ENCODE measurements at places on chromosomes 4 and X.

DNA sequence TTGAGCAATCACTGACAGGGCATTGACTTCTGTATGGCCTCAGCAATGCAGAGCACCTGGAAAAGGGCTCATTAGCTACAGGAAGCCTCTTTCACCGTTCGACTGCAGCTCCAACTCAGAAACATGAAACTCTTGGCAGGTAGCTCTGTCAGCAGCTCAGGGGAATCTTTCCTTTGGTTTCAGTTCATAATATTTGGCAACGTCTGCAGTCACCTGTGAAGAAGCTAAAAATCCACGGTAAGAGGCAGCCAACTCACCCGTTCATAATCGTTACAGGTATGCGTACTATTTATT is 354.9 kb downstream of the CAMK2D start:
- no peak for DNase-seq

- DNase-seq, result no peak
Observed at GRCh38 chr4:77342170-77342810, 185.3 kb downstream of the CCNG2 start.

- no peak for DNase-seq
Observed at GRCh38 chrX:68060506-68061205, 372.6 kb downstream of the OPHN1 start.

DNA sequence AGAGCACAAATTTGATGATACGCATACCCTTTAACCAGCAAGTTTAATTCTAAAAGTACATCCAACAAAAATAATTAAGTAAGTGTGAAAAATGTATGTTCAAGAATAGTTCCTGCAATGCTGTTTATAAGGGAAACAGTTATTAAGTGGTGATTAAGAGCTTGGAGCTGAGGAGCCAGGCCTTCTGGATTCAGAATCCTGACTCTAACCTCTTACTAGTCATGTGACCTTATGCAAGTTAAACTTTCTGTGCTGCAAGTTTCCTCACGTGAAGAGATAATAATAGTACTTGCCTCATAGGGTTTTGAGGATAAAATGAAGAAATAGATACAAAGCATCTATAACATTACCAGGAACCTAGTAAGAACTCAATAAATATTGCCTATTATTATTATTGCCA is 77.7 kb downstream of the FAM13A start:
- no peak for DNase-seq

DNA sequence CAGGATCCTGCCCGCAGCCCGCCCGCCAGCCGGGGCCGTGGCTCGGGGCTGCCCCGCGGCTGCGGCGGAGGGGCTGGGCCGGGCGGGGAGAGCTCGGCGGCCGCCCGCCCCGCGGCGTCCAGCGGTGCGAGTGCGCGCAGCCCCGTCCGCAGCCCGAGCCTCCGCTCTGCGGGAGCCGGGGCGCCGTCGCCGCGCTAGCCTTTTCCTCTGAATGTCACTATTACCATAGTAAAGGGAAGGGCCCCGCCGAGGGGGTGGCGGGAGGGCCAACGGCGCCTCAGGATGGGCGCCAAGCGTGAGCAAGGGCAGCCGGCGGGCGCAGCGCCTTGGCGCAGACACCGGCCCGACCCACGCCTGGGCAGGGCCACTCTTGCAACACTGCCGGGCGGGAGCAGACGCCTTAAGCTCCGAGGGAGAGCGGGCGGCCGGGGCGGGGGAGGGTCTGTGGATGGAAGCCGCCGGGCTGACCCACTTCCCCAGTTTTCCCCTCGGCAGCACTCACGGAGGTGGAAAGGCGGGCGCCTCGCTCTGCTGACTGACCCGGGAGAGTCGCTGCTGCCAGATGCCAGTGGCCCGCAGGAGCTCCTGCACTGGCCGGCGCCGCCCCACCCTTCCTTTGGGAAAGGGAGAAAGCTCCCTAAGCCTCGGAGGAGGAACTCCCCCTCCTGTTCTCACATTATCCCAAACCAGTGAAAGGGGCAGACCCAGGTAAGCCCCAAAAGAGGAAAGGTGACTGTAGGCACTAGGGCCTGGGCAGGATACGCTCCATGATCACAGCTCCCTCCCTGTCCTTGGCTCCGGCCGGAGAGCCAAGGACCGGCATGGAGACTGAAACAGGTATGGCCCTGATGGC is 329.4 kb downstream of the HNRNPD start:
- no peak for DNase-seq

- no peak for DNase-seq
Observed at GRCh38 chr4:56078866-56079265, 130.1 kb downstream of the CEP135 start.

DNA sequence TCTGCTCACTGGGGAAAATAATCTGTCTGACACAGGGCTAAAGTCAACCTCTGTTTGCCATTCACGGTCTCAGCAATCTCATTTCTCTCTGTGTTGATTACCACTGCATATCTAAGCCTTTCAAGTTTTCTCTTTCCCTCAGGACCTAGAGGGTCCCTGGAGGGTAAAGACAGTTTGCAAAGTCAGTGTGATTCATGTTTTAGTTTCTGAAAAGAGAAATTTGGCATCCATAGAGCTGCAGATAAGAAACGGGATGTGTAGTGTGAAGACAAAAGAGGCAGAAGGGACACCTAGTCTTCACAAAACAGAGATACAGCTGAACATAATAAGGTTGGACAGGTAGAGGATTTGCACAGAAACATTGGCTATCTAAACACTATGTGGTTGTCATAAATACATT is 34.5 kb upstream of the KDR start:
- no peak for DNase-seq

DNA sequence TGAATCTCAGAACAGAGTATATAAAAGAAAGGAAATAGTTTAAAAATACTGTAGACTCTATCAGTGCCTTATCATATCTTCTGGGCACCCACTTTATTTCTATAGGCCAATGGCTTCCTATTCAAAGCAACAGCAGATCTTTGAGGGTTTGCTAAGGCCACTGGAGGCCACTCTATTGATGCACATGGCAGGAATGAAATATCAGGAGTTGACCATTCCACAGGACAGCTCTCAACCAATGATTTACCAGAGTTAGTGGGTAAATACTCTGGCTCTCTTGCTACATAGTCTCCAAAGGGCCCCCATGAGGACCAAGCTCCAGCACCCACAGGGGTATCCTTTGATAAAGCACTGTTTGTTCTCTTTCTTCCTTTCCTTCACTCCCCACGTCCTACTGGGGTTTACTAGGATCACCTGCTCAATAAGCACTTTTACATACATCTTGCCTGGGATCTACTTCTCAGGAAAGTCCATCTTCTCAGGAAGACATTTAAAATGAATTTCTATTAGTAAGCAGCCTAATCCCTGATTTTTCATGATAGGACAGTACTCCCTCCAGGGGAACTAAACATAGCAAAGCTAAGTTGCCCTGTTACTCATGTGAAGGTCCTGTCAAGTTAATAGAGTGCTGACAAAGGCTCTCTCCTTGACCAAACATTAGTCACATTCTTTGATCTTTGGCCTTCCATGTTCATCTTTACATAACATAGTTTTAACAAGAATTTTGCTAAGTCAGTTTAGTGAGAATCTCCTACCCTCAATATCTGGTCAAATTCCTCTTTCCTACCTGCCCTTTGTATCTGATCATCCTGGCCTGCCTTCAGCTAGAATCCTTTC is 459.7 kb downstream of the GRXCR1 start:
- DNase-seq, result no peak

DNA sequence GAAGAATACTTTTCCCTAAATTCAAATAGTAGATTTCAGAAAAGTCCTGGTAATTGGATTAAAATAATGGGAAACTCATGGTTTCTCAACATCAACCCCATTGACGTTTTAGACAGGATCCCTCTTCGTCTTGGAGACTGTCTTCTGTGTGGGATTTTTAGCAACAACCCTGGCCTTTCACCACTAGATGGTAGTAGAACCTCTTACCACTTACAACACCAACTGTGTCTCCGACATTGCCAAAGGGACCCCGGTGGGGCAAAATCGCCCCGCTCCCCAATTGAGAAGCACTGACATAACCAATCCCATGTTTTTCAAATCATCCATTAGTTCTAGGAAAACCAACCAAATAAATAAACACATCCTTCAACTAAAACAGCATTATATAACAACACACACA is 16.9 kb upstream of the ANOS1 start:
- no peak for DNase-seq

DNA sequence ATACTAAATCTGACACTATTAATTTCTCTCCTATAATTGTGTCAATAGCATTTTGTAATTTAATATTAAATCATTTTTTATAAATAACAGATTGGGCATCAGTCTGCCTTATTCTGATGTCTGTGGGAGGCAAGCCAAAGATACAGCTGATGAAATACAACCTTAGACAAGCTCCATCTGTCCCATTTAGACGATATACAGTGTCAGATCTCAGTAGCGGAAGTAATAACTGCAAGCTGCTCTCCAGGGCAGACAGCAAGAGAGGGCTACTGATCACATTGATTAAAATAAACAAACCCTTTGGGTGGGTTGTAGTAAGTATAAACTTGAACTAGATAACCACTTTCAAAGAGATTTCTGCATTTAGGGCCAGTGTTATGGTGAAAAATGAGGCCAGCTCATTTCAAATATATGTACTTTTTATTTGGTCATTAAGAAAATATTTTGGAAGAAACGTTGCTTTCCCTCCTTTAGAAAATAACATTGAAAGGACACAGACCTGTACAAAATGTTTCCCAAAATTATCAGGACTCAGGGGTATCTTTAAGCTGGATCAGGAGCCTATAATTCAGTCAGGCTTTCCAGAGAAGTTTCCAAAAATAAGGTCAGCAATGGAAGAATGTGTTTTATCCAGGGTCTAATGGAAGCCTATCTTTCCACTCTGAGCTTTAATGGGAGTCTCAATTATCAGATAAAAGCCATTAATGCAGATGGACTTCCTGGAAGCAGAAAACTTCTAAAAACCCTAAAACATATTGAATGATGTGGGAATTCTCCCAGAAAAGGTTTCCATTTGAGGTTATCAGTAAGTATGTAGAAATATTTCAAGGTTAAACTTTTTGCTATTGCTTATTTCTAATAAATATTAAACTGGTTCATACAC is 1028.8 kb upstream of the IGFBP7 start:
- no peak for DNase-seq

DNA sequence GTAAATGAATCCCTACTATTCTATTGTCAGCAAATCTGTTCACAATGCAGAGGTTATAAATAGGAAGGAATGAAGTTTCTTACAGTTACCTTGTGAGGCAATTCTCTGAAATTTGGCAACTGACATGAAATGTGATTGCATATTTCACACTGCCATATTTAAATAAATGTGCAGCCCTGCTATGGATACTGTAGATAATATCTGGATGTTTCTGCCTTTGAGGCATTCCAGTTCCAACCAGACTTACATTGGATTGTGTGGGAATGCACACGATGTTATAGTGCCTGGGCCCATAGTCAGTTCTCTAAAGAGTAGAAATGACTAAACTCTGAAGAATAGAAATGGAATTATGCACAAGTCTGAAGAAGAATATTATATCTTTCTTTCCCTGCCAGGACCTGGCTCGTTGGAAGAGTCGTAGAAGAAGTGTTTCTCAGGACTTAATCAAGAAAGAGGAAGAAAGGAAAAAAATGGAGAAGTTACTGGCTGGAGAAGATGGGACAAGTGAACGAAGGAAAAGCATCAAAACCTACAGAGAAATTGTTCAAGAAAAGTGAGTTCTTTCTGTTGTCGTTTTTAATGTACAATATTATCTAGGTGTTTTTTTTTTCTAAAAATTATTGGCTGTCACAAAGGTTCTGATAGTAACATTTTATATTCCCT is 102.7 kb downstream of the PHOX2B start:
- DNase-seq, result no peak

DNA sequence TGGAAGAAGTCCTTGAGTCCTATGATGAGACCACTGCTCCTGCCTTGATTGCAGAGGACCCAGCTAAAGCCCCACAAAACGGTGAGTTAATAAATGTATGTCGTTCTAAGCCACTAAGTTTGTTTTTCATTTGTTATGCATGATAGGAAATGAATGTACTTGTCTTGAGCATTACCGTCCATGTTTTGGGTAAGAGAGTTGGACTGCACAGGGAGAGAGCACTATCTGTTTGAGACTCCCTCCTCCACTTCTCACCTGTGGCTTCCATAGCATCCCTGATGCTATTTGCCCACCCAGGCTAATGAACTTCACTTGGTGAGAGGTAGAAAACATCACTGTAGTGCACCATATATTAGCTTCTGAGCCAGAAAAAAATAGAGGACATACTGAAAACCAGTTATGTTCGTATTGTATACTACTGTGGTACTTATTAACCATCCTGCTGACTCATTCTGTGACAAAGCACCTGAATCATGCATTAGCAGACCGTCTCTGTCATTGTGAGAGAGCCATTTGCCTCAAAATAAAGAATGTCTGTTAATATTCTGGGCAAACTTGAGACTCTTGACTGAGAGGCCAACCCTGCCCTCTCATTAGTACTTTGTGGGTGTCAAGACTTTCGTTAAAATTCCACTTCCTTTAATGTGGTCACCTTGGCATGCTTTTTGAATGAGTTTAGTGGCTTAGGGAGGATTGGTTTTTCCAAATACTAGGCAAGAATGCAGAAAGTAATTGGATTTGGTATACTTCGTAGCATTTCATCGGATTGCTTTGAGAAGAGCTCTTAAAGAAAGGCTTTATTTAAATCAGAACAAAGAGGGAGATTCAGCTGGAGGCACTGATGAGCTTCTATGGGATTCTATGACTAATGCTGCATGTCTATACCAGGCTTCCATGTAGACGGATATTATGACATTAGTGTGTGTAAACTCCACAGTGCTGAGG is 99.3 kb upstream of the GRPR start:
- no peak for DNase-seq

DNA sequence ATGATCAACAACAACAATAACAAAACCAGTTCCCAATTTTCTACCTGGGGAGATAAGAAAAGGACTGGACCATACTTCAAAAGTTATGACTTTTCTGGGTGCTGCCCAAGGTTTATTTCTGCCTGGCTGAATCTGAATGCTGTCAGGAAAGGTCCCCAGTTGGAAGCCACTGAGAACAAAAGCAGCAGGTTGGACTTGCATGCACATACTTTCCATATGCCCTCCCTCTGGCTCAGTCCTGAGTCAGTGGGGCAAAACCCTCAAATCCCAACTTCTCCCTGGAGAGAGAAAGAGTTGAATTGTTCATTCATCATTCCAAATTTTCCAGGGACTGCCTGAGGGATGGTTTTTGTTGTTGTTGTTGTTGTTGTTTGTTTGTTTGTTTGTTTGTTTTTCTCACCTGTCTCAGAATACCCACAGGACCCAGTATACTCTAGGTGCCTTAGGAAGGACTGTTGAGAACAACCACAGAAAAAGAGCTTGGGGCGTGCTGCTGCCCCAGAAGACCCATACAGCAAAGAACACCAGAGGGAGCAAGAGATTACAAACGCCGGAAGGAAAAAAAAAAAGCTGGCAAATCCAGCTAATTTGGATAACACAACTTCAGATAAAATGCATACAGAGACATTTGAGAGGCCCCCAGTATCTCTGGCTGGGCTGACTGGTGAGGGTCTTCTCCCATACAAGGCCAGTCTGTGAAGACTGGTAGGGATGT is 138.9 kb upstream of the INPP4B start:
- DNase-seq, result no peak

DNA sequence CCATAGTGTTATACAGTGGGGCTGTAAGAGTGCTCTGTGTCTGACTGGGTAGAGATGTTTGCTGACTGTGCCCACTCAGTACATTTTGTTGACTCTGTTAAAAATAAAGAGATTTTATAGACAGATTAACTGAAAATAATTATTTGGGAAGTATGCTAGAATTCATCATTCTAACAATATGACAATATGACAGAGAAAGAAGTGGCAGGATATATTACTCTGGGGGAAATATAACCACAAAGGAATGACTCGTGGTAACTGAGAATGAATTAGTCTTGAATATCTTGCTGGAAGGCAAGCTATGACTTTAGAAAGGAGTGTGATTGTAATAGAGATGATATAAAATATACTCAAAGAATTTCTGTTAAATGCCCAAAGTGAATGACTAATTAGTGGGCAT is 46.8 kb downstream of the TMEM165 start:
- DNase-seq, result no peak
